ENCODE measurements at places on chromosomes 3 and 15.

- no peak for DNase-seq
Observed at GRCh38 chr3:8702560-8702959, 31.0 kb upstream of the CAV3 start.

GRCh38 chr15:84764989-84765388 is 16.6 kb downstream of the ZNF592 start:
- DNase-seq: no peak

- no peak for DNase-seq
Observed at GRCh38 chr3:17765819-17766472, 23.5 kb upstream of the TBC1D5 start.

- DNase-seq: no peak
Observed at GRCh38 chr3:71815340-71816067, 30.6 kb upstream of the PROK2 start.

- peak; percentile 6 for DNase-seq
Observed at GRCh38 chr3:167872941-167873340, 137.4 kb downstream of the SERPINI1 start.

- no peak for DNase-seq
Observed at GRCh38 chr3:46380471-46381221, 9.9 kb downstream of the CCR5 start.

- DNase-seq: peak; percentile 15
Observed at GRCh38 chr15:49279521-49280456, 109.7 kb downstream of the GALK2 start.

DNA sequence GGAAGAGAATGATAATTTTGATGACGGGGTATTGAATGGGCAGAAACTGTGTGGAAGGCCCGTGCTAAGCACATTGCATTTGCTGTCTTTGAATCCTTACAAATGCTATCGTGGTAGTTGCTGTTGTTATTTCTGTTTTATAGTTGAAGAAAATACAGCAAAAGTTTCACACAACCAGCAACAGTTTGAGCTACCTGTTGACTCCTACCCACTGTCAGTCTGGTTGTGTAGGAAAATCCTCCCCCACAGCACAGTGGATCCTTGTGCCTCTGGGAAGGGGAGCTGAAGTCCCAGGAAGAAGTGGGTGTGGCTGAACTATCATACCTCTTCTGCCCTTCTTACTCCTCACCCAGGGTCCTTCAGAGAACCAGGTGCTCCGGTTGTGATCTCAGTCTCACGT is 29.4 kb downstream of the MRAS start:
- no peak for DNase-seq

- no peak for DNase-seq
Observed at GRCh38 chr3:98972720-98973119, 71.2 kb upstream of the DCBLD2 start.

DNA sequence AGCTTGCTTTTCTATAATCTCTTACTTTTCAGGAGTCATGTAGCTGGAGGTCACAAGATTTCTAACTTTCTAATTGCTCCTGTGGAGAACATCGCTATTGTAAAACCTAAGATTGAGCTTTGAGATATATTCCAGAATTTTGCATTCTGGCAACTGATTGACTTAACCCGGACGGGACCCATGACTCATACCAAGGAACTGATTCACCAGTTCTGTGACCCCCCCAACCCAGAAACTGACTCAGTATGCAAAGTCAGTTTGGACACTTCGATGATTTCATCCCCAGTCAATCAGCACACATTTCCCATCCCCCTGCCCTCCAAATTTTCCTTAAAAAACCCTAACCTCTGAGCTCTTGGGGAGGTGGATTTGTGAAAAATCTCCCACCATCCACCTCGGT is 396.5 kb upstream of the GBE1 start:
- DNase-seq: no peak

- DNase-seq: peak; percentile 78
Observed at GRCh38 chr3:140285380-140285779, 350.4 kb downstream of the CLSTN2 start.

- no peak for DNase-seq
Observed at GRCh38 chr3:32843510-32844321, 25.9 kb downstream of the TRIM71 start.

DNA sequence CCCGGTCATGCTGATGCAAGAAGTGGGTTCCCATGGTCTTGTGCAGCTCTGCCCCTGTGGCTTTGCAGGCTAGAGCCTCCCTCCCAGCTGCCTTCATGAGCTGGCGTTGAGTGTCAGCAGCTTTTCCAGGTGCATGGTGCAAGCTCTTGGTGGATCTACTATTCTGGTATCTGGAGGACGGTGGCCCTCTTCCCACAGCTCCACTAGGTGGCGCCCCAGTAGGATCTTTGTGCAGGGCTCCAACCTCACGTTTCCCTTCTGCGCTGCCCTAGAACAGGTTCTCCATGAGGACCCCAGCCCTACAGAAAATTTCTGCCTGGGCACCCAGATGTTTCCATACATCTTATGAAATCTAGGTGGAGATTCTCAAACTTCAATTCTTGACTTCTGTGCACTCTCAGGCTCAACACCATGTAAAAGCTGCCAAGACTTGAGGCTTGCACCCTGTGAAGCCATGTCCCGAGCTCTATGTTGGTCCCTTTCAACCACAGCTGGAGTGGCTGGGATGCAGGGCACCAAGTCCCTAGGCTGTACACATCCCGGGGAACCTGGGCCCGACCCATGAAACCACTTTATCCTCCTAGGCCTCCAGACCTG is 238.4 kb upstream of the MDFIC2 start:
- DNase-seq: peak; percentile 1

- DNase-seq: no peak
Observed at GRCh38 chr15:47610736-47611135, 106.6 kb upstream of the SEMA6D start.

DNA sequence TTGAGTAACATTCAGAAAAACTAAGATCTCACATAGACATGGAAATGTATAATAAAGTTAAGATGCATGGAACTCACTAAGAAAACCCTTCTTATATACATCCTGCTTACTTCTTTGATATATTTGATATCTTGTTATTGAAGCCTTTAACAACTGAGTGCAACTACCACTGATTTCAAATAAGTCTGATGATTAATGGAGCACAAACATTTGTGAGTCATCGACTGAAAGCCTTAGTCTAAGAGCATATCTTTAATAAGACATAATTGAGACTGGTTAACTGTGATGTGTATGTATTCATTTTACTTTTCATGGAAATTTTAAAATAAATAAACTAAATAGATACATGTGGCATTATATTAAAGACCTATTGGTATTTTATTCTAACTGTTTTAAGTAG is 740.5 kb downstream of the EPHA3 start:
- DNase-seq: no peak

DNA sequence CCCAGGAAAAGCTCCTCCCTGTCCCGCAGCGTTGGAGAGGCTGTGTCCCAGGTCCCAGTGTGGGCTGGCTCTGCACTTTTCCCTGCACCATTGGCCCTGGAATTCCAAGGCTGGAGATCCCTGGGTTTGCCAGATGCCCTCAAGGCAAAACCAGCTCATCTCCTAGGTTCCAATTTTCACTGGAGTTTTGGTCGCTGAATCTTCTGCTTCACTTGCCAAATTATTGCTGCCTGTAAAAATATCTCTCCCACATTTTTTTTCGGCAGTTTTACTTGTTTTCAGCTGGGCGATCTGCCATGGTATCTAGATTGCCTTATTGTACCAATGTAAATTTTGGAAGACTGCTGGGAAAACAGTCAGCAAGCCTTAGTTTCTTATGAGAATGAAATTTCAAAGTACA is 150.9 kb upstream of the ATP10A start:
- no peak for DNase-seq

DNA sequence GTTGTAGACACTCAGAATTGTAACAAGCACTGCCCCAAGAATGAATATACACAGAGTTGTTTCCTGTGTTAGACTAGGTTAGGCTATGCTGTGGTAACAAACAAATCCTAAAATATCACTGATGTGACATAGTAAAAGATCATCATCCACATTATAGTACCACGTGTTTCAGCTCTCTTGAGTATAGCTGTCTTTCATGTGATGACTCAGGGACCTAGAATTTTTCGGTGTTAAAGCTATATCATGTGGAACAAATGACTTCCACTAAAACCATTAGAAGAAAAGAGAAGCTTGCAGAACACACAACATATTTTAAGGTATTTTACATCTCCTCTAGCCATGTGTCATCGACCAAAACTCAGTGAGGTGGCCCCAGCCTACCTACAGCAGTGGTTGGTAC is 307.9 kb upstream of the RBMS3 start:
- no peak for DNase-seq

GRCh38 chr15:45319472-45320214 is 58.7 kb downstream of the GATM start:
- DNase-seq: no peak

- no peak for DNase-seq
Observed at GRCh38 chr3:36484386-36484785, 104.1 kb downstream of the STAC start.

GRCh38 chr15:73139041-73139743 is 86.9 kb downstream of the NEO1 start:
- DNase-seq: no peak

- DNase-seq: no peak
Observed at GRCh38 chr3:33054100-33055092, 42.5 kb downstream of the GLB1 start.

GRCh38 chr3:112084980-112085705 is 1.0 kb upstream of the C3orf52 start:
- DNase-seq: peak; percentile 28
